NCI-H2081 (cell line): ENCODE measurements at places on chromosomes 1 and 21.

GRCh38 chr21:25974964-25975363 lies 195.6 kb downstream of the APP start:
- no peak for DNase-seq

- DNase-seq, result peak; percentile 76
These were observed 1.1 kb upstream of the CIART start for GRCh38 chr1:150281221-150281757.

- no peak for DNase-seq
These were observed 74.7 kb downstream of the DISC1 start for GRCh38 chr1:231701306-231701705.

- DNase-seq, result no peak
These were observed 27.3 kb upstream of the S100A7 start for GRCh38 chr1:153487707-153488106.

DNA sequence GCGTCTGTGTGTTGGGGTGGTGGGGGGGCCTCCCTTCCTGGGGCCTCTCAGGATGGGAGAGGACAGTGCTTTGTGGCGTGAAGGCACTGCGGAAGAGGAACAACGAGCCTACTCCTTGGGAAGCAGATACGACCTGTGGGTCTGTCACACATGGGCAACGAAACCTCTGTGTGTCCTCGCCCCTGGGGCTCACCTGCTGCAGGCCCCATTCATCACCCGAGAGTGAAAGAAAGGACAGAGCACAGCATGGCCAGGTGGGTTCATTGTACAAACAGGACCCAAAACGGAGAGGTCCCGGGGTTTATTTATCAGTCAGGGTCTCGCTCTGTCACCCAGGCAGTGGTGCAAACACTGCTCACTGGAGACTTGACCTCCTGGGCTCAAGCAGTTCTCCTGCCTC lies 40.1 kb upstream of the LIN9 start:
- DNase-seq, result no peak

GRCh38 chr1:165949335-165950130 lies 122.1 kb downstream of the UCK2 start:
- no peak for DNase-seq

DNA sequence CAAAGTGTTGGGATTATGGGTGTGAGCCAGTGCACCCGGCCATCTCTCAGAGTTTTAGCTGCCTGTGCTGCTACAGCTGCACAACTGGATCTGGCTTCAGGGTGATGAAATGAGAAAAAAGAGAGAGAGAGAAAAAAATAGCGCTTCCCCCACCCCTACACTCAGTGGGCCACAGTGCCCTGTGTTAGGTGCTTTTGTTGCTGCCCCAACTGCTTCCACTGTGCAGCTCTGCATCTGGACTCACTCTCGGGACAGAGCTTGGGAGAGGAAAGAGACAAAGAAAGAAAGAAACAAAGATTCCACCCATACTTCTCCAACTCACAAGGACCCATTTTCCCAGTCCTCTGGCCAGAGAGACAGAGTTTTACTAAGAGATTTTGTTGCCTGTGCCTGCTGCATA lies 50.4 kb downstream of the INAVA start:
- no peak for DNase-seq

- DNase-seq, result no peak
These were observed 165.2 kb downstream of the PLA2G4A start for GRCh38 chr1:186993996-186994395.

- DNase-seq, result no peak
These were observed 12.1 kb downstream of the PRKACB start for GRCh38 chr1:84156210-84156621.

- DNase-seq, result no peak
These were observed 27.6 kb downstream of the KIRREL1 start for GRCh38 chr1:158020886-158021620.

- DNase-seq, result no peak
These were observed 50.2 kb upstream of the CSF3R start for GRCh38 chr1:36532810-36533401.

DNA sequence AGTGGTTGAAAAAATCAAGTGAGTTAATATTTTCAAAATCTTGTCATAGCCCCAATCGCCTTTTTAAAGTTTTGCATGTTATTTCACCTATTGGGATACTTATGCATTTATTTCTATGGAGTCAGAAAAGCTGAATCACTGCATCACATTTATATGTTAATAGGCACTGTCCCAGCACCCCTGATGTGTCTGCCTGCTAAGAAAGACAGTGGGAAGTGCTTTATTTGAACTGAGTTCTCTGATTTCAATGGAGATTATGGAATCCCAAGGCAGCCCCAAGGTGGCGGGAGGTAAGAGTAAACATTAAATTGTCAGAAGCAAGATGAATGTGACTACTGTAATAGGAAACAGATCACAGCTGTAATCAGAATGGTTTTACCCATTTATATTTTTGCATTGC lies 2225.7 kb downstream of the NCAM2 start:
- peak; percentile 32 for DNase-seq

GRCh38 chr1:79006564-79006963 lies at the start of gene ADGRL4:
Gene ADGRL4, minus strand, starts transcription at chr1:79006730. Its CDS starts 76 bp downstream, at chr1:79006654.
- no peak for DNase-seq

GRCh38 chr1:240149484-240150094 lies 57.9 kb downstream of the FMN2 start:
- peak; percentile 48 for DNase-seq

GRCh38 chr1:53598966-53599365 lies 139.8 kb downstream of the DMRTB1 start:
- DNase-seq, result no peak

GRCh38 chr21:38806153-38806941 lies 618 bp downstream of the ETS2 start:
- DNase-seq, result no peak

- no peak for DNase-seq
These were observed 43.5 kb downstream of the CHIA start for GRCh38 chr1:111334169-111334568.

DNA sequence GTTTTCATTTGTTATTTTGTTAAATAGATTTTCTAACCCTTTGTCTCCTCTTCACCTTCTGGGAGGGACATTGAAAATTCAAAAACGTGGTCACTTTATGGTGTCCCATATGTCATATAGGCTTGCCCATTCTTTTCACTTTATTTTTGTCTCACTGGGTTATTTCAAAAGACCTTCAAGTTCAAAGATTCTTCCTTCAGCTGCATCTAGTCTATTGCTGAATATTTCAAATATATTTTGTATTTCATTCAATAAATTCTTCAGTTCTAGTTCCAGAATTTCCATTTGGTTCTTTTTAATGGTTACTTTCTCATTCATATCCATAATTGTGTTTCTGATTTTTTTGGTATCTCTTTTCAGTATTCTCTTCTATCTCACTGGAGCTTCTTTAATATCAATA lies 11.6 kb upstream of the KCTD3 start:
- DNase-seq, result no peak

DNA sequence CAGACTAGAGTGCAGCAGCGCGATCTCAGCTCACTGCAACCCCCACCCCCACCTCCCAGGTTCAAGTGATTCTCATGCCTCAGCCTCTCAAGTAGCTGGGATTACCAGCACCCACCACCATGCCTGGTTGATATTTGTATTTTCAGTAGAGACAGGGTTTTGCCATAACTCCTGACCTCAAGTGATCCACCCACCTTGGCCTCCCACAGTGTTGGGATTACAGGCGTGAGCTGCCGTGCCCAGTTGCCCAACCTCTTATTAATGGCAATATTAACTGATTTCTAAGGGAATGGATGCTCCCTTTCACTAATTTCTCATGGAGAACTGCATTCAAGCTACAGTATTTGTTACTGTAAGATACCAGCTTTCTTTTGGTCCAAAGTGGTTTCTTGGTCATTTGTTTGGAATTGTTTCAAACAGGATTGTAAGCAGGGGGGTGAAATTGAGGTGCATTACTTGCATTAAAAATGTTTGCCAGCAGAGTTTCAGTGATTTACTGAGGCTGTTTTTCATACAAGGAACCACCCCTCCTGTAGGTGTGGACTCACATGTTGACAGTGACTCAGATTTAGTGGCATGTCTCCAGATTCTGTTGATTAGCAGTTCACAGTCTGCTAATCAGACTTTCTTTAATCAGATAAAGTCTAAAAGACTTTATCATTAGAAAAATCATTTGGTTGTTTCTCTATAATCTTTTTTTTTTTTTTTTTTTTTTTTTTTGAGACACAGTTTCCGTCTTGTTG lies 3.9 kb upstream of the TGFBR3 start:
- DNase-seq, result no peak

DNA sequence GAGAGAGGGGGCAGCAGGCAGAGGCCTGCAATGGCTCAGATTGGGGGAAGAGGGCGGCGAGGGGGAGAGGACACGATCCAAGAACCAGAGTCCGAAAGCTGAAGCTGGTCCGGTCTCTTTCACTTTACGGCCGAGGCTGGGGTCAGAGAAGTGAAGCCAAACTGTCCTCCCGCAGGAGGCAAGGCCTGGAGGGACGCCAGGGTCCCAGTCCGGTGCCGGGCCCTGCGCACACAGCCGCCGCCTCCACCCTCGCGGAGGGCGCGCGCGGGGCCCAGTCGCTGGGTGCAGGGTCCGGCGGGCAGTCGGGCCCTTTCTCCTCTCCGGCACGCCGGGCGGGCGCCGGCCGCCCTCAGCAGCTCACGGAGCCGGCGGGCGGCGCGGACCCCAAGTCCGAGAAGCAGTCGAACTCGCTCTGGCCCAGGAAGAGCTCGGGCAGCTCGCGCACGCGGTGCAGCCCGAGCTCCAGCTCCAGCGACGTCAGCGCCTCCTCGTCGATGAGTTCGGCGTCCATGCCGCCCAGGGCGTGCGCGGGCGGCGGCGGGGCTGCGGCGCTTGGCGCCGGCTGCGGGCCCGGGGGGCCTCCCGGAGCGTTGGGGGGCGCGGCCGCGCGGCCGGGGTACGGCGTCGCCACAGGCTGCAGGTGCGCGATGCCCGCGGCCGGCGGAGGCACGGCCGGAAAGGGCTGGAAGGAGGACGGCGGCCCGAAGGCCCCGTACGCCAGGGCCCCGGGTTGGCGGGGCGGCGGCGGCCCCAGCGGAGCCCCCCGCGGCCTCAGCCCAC lies 749 bp downstream of the CITED4 start:
- no peak for DNase-seq

- no peak for DNase-seq
These were observed 308.1 kb upstream of the PKN2 start for GRCh38 chr1:88375977-88376376.

DNA sequence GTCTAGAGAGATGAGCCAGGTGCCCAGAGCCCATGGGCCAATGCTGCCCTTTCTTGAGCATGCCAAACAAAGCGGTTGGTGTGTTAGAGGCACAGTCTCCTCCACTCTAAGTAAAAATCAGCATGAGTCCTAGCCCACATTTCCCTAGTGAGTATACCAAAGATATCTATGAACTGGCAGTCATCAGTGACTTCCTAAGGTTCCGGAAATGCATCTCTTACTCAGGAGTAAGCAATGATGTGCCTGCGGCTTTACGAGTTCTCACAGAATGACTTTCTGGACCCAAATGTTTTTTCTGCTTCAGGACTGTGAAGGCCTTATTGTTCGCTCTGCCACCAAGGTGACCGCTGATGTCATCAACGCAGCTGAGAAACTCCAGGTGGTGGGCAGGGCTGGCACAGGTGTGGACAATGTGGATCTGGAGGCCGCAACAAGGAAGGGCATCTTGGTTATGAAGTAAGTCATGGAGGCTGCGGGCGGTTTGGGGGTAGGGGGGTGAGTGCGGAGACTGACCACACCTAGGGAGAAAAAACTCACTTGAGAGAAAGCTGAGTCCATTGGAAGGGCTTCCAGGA lies 9.2 kb downstream of the PHGDH start:
- DNase-seq, result no peak

DNA sequence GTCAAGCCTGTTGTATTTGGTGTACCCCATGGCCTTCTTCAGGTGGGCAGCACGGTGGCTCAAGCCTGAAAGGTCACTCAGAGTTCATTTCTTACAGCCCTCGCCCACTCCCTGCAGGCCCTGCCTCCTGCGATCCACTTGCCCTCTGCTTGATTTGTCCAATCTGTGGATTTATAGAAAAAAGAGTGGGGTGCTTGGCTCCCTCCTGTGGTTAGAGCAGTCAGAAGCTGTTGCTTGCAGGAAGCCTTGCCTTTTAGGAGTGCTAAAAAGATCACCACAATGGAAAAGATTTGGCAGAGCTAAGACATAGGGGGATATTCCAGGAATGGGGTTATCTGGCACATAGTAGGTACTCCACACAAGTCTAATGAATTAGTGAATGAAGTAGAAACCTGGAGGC lies 108.0 kb upstream of the TRABD2B start:
- DNase-seq, result no peak

DNA sequence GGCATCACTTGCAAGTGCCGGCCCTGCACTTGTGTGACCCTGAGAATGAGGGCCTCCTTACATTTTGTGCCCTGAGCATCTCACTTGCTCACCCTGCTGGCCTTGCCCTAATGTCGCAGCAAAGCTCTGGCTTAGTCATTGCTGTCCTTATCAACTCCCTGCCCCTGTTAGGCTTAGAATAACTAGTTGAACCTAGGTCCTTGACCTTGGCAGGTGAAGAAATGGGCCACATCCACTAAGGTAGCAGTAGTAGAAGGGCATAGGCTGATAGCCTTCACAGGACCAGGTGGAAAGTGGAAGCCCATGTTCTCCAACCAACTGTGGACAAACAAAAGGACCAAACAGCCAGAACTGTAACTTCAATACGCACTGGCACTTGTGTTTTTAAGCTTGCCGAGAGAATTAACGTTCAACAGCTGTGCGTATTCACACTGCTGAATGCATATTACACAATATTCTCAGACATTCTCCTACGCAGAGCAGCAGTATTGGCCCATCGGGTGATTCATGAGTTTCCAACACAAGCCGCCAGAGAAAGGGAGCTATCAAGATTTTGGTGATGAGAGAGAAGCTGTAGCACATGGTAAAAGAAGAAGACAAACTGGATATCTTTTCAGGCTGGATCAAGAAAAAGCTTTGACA lies 27.7 kb upstream of the PTGFRN start:
- DNase-seq, result no peak

DNA sequence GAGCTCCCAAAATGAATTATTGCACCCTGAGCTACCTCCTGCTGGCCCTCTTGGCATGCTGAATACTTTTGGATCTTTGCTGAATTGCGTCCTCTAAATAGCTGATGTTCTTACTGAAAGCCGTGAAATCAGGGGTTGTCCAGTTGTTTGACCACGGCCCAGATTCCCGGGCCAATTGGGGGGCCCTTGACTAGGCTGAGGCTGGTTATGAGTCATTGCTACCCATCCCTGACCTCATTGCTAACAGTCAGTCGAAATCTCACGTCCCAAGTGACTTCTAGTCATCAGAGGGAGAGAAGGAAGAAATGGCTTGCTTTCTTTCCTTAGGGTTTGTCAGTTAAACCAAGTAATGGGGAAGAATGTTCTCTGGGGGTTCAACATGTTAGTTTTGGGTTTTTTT lies 37.4 kb downstream of the SMYD2 start:
- no peak for DNase-seq

DNA sequence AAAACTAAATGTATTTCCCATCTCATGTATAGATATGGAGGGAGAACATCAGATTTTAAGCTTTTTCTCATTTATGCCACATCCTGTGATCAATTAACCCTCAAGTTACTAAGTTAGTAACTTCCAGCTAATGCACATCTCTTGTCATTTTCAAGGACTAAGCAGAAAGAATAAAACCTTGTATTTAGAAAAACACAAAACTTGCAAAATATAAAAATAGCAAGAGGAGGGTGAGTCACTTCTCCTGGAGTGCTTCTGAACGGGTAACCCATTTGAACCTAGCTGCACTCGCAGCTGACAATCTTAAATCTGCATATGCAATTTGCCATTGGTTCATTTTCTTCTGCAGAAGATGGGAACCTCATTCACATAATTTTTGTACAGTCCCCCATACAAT lies 500.5 kb downstream of the SETD4 start:
- DNase-seq, result no peak

GRCh38 chr1:165862448-165862847 lies 35.0 kb downstream of the UCK2 start:
- DNase-seq, result no peak
